ENCODE measurements at places on chromosomes 1 and 21.

DNA sequence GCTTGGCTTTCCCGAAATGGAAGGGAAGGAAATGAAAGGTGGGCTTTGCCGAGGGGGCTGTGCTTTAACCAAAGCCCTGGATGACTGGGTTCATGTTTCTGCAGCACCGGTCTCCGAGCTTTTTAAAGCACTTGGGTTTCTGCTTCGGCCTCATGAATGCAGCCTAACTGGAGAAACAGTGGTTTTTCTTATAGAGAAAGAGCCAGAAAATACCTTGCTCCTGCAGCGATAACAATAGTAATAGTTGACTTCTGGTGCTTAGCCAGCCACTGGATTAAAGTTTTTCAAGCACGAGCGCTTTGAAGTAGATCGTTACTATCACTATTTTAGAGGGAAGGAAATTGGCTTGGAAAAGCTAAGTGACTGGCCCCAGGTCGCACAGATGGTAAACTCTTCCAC lies 500 bp upstream of the DOCK7 start:
- no peak for DNase-seq

GRCh38 chr1:151035167-151035566 lies 1.2 kb upstream of the BNIPL start:
- DNase-seq, result no peak

DNA sequence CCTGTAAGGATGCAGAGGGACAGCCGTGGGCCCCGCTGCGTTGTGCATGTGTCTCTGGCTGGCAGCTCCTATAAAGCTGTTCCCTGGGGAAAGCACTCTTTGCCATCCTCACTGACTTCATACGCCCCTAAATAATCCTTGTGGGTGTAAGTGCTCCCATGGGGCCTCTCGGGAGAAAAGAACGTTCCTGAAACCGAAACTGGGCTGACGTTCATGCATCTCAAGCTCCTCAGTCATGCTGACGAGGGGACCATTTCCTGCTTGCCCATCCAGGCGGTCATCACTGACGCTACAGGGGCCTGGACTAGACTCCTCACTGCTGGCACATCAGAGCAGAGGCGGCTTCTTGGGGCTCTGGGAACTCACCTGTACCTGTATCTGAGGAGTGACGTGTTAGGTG lies 73.1 kb upstream of the USP24 start:
- no peak for DNase-seq

DNA sequence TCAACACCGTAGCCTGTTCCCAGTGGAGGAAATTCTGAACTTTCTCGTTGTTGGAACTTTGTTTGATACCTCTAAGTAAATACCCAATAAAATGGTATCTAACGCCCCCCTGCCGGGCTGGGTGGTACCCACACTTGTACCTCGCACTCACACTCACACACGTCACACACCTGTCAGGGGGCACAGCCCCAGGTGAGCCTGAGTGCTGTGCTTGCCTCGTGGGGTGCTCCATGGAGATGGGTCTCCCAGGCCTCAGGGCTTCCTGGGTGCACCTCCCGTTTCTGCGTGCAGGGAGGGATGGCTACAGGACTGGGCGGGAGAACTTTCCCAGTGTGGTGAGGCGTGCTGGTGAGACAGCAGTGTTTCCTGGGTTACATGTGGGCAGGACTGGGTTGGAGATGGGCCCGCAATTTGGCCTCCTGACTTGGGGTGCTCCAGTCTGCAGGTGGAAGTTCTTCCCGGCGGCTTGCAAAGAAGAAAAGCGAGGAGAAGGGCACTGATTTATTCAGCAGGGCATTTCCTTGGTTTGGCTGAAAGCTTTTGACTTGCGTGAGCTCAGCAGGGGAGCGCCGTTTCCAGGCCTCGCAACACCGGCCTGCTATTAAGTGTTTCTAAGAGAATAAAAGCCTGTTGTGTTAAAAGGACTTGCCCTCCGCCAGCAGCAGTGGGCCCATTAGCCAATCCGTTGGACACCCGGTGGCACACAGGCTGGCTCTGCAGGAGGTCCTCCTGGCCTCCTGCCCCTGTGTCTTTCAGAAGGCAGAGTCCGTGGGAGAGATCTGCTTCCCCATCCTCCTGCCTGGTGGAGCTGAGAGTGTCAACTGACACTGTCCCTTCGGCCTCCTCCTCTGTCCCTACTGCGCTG lies 79.7 kb downstream of the KIF26B start:
- no peak for DNase-seq

DNA sequence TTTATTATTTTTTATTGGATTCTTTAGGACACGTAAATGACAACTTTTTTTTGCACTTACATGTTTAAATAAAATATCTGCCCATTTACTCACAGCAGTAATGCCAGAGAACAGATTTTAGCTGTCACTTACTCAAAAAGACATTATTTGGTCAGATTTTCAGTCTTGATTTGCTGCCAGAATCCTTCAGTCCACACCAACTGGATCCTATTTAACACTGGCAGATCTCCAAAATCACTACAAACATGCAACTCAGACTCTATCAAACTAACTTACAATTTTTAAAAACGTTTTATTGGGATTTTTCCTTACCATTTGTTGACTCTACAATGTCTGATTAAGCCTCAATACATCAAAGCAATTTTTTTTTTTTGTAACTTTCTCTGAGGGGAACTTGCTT lies 11.1 kb downstream of the ATP6V1G3 start:
- DNase-seq, result no peak

DNA sequence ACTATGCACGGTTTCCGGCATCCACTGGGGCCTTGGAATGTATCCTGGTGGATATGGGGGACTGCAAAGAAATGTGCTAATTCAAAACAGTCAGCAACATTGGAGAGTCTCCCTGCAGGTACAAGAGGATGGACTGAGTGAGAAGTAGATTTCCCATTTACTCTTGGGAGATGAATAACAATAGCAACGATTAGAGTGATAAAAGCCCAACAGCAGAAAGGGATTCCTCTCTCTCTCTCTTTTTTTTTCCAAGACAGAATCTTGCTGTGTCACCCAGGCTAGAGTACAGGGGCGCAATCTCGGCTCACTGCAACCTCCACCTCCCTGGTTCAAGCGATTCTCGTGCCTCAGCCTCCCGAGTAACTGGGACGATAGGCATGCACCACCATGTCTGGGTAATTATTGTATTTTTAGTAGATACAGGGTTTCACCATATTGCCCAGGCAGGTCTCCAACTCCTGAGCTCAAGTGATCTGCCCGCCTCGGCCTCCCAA lies 5.0 kb upstream of the SHCBP1L start:
- no peak for DNase-seq

DNA sequence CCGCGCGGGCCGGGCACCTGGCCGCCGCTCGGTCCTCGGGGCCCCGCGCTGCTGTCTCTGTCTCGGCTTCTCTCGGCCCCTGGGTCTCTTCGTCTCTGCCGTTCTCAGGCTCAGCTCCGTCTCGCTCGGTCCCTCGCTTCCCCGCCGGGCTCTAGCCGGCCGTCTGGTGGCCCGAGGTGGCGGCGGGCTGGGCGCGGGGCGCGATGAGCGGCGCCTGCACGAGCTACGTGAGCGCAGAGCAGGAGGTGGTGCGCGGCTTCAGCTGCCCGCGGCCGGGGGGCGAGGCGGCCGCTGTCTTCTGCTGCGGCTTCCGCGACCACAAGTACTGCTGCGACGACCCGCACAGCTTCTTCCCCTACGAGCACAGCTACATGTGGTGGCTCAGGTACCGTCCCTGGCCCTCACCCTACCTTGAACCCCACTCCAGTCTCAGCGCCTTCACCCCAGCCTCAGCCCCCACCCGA lies 355 bp downstream of the SHISAL2A start:
- DNase-seq, result no peak

GRCh38 chr1:172146141-172146850 lies 274.2 kb upstream of the C1orf105 start:
- no peak for DNase-seq

Measured in activated CD4-positive, alpha-beta T cell treated with anti-CD3 and anti-CD28 coated beads for 4 hours (primary cell).